ENCODE measurements at places on chromosomes 12 and 14.

GRCh38 chr14:61355892-61356325 is 34.5 kb downstream of the PRKCH start:
- no peak for DNase-seq

GRCh38 chr12:45989287-45989686 is 1.1 kb downstream of the SCAF11 start:
- DNase-seq: no peak

DNA sequence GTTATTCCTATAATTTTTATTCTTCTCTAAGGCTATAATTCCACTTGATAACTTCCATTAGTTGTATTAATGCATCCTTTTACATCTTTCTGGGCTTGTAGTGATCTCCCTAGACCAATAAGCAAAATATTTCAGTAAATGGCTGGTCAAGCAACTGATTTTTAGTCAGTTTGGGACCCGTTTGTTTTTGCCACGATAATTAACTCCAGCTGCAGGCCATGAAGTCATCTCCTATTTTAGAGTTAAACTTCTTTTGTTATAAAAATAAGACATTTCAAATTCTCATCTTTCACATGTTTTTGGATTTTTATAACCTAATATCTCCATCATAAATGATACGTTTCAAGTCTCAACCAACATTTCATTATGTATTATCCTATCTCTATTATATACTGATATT is 49.4 kb downstream of the MAGOHB start:
- DNase-seq: no peak

DNA sequence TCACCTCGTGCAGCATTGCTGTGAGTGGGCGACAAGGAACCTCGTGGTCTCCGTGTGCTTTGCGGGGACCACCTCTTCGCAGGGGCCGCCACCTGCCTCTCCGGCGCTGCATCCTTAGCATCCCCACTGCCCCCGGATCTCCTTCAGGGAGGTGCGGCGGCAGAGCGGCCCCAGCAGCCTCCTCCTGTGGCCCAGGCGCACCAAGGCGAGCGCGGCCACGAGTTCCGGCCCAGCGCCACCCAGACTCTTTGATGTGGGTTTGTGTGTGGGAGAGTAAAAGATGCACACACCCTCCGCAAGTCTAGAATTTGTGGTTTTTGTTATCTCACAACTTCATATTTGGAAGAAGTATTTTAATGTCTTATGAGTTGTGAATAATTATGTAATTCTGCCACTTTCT is 118.8 kb upstream of the DIO3 start:
- DNase-seq: no peak

DNA sequence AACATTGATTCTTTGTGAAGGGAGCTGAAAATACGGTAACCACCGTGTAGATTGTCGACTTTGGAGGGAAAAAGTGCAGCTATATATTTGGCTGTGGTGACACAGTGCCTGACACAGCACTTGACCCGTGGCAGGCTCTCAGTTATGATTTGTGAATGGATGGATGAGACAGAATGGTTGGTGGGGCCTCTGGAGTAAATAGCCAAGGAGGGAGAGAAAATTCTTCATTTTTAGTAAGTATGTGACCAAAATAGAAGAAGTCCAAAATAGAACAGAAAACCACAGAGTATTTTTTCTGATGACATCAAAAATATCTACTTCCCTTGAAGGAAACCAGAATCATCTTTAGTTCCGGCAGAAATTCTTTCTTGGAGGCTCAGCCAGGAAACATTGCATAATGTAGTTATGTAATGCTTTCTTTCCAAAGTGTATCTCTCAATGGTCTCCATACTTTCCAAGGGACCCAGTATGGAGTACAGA is 82.0 kb upstream of the WSCD2 start:
- DNase-seq: no peak

- DNase-seq: peak; percentile 10
These were observed 240.3 kb downstream of the ZFP36L1 start for GRCh38 chr14:68552602-68553001.

GRCh38 chr12:57745485-57745881 is 644 bp downstream of the TSPAN31 start:
- DNase-seq: no peak

GRCh38 chr12:24172031-24172772 is 222.7 kb upstream of the SOX5 start:
- no peak for DNase-seq

DNA sequence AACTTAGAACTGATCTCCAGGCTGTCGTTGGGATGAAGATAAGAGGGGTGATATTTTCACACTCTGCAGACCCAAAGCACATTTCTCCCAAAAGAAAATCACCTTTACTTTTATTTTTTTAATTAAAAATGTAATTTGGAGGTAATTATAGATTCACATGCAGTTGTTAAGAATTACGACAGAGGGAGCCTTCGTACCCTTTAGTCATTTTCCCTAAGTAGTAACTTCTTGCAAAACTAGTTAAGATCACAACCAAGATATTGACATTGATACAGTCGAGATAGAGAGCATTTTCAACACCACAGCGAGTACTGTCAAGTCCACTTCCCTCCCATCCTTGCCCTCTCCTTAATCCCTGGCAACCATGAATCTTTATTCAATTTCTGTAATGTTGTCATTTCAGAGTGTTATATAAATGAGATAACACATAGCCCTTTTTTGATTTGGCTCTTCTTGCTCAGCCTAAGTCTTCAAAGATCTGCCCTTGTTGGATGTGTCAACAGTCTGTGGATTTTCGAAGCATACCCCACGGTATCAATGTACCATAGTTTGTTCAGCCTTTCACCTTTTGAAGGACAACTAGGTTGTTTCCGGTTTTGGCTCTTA is 39.6 kb downstream of the DNAH10 start:
- no peak for DNase-seq

DNA sequence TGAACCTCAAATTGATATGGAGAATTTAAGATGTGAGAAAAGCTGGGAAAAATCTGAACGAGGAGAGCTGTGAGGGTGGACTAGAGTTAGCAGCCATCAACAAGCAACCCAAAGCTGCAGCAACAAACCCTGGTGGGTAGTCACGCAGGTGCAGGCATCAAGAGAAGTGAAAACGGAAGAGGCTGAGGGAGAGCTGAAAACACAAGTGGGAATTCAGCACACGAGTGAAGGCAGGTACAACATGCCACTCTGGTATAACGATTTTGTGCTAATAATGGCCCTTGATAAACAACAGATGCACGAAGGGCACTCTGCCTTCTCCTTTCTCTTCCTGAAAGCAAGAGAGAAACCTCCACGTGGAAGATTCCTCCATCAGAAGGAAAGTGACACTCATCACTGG is 11.5 kb downstream of the TCL1B start:
- DNase-seq: no peak

GRCh38 chr14:64821651-64822050 is 58.1 kb downstream of the SPTB start:
- DNase-seq: no peak

- no peak for DNase-seq
These were observed 371.2 kb downstream of the BTG1 start for GRCh38 chr12:91774434-91774921.

DNA sequence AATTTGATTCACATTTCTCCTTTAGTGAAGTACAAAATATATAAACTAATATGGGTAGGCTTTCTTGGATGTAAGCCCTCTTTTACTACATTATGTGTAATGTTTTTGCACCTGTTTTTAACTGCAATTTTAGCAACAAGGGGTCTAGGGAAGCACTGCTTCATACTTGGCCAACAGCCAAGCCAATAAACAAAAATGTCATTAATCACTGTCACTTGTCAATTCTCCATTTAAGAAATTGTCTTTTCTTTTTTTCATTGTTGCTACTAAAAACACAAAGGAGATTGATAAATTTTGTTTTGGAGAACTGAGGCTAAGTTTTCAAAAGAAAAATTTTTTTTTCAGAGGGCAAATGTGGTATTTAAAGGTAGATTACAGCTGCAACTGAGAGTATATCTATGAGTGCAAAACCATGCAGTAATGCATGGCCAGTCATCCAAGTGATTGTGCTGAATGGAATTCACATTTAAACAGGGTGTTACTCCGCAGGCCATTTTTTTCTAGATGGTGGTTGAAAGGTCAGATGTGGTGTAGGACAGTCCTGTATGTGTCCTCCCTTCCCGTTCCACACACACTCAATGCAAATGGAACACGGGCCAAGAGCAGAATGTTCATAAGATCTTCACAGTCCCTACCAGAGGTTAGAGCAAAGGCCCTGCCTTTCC is 503.0 kb upstream of the LMO3 start:
- DNase-seq: peak; percentile 50

GRCh38 chr12:51028126-51028812 is 2.1 kb upstream of the SLC11A2 start:
- DNase-seq: peak; percentile 91

DNA sequence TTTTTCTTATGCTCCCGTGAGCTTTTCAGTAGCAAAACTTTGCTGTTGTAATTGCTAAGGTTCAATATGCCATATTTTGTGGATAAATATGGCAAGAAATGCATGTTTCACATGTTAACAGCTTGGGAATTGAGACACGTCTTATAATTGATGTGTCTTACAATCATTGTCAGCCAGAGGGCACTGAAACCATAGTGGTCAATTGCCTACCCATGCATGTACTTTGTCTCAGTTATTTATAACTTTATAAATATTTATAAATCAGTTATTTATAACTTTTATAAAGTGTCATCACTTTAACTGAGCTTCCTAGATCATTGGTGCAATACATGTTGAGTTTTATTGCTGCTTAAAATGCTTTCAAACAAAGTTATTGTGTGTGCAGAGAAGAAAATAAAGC is 82.0 kb downstream of the CATSPERB start:
- peak; percentile 26 for DNase-seq

DNA sequence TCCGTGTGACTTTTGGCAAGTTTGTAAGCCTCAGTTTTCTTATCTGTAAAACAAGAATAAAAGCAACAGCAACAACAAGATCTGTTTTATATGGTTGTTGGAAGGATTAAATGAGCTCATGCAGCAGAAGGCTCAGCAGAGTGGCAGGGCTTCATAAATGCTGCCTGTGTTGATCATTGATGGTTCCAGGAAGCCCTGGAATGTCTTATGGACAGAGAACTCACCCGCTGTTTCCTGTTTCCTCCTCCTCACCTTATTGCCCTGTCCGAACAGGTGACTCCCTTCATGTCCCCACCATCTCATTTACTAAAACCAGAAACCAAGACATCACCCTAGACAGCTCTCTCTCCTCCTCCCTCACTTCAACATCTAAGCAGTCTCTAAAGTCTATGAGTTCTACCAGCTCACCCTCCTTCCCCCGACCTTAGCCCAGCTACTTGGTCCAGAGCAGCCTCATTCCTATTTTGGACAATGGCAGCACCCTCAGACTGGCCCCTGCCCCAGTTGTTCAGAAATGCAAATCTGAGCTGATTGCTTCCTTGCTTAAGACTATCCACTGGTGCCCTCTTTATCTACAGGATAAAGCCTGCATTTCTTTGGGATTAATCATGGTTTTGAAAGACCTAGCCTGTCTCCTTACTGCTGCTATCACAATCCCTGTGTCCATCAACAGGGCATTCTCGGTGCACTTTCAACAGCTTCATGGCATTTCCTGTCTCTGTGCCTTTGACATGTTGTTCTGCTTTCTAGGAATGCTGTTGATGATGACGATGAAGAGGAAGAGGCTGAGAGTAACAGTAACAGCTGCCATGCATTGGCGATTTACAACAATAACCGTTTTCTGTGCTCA is 21.4 kb upstream of the GSG1 start:
- DNase-seq: no peak

DNA sequence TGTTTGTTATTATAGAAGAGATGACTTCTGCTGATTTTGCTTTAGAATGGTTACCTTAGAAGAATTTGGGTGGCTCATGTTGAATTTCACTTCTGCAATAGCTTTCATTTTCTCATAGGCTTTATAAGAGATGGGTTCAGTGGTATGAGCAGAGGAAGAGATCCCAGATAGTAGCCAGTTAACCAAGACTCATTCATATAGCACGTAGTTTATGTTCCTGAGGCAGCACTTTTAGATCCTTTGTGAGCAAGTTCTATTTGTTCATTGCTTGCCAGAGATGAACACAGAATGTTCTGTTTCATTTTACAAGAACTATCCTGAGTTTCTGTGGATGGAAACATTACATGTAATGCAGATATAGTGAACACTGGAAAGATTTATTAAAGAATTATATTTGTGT is 32.2 kb downstream of the RAB21 start:
- DNase-seq: no peak

DNA sequence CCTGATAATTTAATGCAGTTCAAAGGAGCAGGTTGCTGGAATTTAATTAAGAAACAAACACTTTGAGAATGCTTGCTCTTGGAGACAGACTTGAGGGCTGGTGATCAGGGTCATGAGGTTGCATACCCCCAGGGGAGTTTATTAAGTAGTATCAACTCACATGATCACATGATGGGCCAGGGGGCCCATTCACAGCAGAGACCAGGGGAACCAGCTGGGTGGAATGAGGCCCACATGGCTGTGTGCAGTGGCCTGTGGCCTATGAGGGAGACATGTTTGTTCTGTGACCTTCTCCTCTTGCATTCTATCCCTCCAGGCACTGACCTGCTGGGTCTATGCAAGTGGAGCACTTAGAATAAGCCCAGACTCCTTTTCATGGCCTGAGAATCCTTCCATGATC is 266.6 kb upstream of the PWP1 start:
- peak; percentile 93 for DNase-seq

DNA sequence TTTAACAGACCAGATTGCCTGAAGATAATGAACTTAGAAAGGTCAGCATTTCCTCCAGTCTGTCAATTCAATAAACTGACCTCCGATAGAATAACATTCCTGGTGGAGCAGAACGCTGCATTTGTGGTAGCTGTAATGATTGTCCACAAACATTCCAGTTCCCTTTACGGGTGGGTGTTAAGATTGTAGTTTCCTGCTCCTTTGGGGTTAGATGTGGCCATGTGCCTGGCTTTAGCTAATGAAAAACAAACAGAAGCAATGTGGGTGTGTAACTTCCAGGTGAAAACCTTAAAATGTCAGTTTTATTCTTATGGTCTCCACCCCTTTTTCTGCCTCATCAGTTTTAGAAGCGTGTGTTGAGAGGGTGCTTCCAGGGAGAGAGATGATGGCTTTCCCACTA is 217.3 kb upstream of the CRY1 start:
- DNase-seq: no peak

DNA sequence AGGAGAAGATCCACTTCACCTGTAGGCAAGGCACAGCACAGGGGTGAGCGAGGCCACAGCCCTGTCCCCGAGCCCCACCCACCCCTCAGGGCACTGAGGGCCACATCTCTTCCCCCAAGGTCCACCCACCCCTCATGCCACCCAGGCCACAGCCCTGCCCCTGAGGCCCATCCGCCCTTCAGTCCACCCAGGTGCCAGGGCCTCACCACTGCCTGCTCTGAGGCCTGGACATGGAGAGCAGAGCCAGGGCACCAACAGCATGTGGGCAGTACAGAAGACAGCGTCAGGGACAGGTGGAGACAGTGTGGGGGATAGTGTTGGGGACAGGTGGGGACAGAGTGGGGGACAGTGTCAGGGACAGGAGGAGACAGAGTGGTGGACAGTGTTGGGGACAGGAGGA is 138.3 kb downstream of the TMEM121 start:
- no peak for DNase-seq

DNA sequence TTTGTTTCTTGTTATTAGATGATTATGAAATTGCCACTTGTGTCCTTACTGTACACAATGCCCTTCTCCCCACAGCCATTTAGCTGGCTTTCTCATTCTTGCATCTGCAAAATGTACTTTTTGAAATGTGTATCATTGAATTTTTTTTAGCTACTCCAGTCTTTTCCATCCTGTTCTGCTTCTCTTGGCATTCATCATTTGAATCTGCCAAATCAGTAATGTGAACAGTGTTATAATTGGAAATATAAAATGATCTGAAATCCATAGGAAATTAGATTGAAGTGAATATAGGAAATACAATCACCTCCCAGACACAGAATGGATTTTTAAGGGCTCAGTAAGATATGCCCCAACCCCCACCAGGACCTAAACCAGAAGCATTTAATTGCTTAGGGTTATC is 253.4 kb downstream of the C12orf50 start:
- DNase-seq: no peak

Measured in NCI-H82 (cell line).